ENCODE measurements at places on chromosomes 11 and 22.

DNA sequence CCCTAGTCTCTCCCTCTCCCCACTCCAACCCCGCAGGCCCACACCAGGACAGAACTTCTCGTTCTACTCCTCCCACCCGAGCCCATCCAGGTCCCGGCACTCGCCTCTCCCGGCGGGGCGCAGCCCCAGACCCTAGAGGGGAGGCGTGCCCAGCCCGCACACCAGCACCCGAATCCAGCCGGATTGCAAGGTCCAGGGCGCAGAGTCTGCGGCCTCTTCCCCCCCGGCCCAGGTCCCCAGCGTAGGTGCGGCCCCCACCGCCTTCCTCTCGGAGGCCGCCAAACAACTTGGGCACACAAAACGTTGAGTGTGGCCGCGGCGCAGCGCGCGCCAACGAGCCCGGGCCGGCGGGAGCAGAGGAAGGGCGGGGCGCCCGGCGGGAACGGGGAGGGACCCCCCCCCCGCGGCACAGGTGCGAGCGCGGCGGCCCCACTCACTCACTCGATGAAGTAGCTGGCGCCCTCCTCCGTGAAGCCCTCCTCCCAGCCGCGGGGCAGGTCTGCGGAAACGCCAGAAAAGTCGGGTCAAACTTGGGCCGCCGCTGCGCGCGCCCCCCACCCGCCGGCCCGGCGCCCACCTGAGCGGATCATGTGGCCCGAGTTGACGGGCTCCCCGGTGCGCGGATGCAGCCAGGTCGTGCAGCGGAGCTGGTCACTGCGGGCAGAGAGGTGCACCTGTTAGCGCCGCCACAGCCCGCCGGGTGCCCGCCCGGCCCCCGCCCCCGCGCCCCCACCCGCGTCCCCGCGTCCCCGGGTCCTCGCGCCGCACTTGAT is 480 bp downstream of the PLEKHA7 start:
- DNase-seq = no peak

DNA sequence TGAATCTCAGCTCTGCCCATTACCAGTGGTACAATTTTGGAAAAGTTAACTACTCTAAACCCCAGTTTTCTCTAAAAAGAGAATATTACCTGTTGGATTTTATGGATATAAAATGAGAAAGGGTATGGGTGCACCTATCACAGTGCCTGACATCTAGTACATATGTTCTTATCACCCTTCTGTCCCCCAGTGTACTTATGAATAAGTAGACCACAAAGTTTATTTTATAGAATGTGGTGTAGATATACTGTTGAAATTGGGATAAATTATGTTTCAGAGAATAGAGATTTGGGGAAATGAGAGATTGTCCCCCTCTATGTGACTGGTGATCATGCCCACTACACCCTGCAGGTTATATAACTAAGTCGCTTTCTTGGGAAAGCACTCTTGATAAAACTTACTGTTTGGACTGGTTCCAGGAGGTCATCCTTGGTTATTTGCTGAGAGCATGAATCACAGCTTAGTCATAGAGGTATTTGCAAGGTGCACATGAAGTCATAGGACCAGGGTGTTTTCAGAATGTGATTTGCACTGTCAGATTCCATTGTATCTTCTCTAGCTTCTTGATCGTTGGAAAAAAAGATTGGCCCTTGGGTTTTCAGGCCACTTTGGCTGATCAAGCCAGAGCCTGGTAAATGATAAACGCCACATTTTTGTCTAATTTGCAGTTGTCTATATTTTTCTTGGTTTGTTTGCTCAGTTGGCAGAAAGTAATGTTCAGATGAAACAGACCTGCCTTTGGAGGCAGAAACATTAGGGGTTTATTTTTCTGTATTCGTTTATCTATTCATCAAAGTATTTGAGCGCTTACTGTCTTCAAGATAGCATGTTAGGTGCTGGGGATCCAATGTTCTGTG is 21.3 kb downstream of the STX3 start:
- peak; percentile 21 for DNase-seq

DNA sequence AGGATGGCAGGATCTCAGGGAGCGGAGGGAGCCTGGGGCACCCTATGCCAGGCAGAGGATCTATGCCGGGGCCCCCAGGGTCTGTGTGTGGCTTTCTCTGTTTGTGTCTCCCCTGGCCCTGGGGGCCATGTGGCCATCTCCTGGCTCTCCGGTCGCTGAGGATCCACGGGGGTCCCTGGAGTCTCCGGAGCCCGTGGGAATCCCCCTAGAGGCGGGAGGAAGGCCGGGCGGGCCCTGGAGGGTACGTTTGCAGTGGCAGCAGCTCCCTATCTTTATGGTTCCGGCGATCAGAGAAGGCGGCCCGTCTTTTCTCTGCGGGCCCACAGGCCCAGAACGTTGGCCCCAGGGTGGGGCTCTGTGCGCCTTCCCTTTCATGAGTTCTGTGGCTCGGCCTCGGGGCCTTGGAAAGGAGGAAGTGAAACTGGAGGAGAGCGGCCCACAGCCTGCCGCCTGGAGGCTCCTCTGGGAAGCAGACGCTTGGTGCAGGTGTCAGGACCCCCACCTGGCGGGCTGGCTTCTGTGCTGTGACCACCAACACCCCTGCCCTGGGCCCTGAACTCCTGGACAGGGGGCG is 82.1 kb downstream of the KCNQ1 start:
- no peak for DNase-seq

DNA sequence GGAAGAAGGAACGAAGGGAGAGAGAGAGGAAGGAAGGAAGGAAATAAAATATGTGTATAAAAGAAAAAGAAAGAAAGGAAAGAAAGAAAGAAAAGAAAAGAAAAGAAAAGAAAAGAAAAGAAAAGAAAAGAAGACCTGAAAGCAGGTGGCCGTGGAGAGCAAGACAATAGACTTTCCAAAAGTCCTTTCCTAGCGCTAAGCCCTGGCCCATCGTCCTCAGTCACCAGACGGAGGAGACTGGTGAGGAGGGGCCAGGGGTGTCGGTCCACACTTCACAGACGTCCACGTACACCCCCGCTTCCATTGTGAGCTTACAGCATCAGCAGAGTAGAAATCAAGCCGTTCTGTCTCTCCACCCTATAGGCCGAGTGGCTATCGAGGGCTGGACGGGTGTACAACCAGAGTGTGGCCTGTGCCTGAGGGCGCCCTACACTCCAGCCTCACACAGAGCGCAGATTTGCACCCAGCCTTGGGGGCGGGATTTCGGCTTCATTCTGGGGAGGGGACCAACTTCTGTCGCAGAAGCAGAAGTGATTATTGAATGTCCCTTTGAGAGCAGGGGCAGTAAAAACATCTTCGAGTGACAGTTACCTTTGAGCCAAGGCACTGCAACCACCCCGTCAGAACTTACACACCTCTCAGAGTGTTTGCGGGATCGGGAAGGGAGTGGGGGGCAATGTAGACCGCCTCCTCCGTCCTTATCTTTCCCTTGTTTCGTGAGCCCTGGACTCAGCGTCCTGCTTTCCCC is 2.0 kb upstream of the BSX start:
- no peak for DNase-seq
